ENCODE measurements at places on chromosomes 4 and X.

DNA sequence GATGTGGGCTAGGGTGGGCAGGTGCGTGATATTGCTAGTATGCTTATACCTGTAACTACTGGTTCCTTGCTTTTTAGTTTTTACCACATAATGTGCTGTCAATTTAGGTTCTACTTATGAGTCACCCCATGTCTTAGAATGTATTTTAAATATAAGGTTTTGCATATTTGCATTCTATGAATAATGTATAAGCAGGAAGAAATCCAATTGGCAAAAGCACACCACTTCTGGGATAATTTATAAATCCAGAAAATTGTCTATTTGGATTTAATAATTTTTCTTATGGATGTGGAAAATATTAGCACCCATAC lies 421.6 kb downstream of the PCDH7 start:
- DNase-seq, result no peak

DNA sequence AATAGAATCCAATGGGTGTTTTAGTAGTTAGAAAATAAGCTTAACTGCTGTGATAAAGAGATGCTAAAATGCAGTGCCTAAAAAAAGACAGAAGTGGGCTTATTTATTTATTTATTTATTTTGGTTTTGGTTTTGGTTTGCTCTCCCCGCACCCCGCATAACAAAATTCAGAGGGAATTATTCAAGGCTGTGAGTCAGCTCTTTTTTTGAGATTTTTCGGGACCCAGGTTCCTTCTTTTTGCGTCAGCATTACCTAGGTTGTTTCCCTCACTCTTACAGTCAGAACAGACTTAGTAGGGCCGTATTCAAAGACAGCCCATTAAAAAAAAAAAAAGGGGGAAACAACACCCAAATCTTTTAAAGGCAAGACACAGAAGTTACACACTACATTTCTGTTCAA lies 1495.5 kb upstream of the ADGRL3 start:
- no peak for DNase-seq

GRCh38 chr4:125140966-125141495 lies 173.7 kb upstream of the FAT4 start:
- DNase-seq, result no peak

- no peak for DNase-seq
Observed at GRCh38 chr4:11301075-11301660, 127.5 kb downstream of the HS3ST1 start.

DNA sequence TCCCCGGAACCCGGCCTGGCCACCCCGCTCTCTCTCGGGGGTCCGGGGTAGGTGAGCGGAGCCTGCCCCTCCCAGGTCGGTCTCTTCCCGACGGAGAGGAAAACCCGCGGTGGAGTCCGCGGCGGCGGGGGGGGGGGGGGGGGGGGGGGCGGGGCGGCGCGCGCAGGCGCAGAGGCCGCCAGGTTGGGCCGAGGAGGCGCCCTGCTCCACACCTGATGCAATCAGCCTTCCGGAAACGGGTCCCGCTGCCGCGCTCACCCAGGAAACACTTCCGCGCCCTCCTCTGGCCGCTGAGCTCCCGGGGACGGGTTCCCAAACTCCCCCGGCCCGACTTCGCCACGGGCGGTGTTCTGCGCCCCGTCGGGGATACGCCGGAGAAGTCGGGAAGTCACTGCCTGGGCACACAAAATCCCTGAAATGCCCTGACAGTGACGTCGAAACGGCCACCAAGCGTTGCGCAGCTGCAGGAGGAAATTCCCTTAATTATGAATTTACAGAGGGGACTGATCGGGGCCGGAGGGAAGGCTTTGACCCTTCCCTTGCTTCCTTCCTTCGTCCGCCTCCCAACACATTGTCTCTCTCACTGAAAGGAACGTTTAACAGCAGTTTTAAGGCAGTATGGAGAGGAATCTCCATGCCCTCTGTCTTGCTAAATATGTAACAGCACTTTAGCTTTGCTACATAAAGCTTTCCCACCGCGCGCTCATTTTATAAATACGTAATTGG lies 2.1 kb upstream of the APBB2 start:
- peak; percentile 14 for DNase-seq

DNA sequence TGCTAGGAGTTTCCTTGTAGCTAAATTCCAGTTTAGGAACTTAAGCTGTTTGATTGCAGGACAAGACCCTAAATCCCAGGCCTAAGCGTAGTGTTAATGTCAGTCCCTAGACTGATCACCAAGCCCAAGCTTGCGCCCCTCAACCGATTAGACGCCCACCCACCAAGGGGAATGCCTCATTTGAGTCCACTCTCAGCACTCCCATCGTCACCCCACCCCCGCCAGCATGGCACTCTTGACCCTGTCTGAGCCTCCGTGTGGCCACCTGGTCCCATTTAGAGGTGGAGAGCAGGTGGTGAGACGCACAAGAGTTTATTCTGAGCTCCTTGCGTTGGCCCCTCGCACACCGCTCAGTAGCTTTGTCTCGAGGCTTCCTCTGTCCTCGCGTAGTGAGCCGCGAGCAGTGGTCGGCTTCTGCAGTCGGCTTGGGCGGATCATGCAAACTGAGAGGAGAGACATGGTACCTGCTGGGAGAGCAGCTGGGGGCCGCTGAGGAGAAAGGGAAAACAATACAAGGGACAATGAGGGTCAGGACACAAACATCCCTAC lies 48.5 kb upstream of the ZNF157 start:
- no peak for DNase-seq

- no peak for DNase-seq
Observed at GRCh38 chr4:139633661-139634060, 32.0 kb upstream of the MGST2 start.

- no peak for DNase-seq
Observed at GRCh38 chr4:184096561-184097240, 121.0 kb downstream of the ENPP6 start.

DNA sequence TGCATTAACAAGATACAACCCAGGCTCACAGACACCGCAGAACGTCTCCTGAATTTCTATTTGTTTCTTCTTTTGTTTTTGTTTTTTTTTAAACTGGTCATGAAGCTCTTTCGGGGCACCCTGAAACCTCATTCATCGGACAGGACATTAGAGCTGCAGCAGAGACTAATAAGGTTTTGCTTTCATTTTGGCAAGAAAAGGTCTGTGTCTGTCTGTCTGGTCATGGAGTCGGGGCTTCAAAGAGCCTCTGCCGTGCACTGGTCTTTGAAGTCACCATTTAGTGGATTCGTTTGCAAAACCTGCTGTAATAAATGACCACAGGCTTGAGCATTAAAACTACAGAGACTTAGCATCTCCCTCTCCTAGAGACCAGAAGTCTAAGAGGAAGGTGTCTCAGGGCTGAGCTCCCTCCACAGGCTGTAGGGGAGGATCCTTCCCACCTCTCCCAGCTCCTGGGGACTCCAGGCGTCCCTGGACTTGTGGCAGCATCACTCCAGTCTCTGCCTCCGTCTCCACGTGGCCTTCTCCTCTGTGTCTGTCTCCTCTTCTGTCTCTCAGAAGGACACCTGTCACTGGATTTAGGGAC lies 247.5 kb downstream of the CRLF2 start:
- DNase-seq, result no peak

- DNase-seq, result no peak
Observed at GRCh38 chrX:44431194-44431593, 87.7 kb upstream of the EFHC2 start.

- DNase-seq, result no peak
Observed at GRCh38 chr4:109025471-109026076, 262.7 kb upstream of the ETNPPL start.

Data from CD4-positive, alpha-beta T cell treated with Interleukin-15 for 4 hours (primary cell).